ENCODE measurements at places on chromosomes 7 and 10.

- DNase-seq, result peak; percentile 56
These were observed 59.8 kb upstream of the TES start for GRCh38 chr7:116150588-116150987.

DNA sequence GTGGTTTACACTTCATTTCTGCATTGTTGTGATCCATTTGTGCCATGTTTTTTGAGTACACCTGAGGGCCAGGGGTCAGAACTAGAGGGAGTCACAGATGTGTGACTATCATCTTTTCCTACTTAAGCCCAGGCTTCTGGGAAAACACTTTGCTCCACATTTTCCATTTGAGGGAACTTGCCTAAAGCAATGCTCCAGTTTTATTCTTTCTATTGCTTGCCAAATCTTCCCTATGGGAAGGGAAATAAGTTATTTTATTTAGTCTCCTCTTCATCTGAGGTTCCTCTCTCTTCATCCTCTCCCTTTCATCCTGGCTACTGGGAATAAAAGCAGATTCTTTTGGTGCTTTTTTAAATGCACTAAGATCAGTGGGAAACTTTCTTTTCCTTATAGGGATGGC lies 179.9 kb upstream of the PRSS58 start:
- DNase-seq, result no peak

DNA sequence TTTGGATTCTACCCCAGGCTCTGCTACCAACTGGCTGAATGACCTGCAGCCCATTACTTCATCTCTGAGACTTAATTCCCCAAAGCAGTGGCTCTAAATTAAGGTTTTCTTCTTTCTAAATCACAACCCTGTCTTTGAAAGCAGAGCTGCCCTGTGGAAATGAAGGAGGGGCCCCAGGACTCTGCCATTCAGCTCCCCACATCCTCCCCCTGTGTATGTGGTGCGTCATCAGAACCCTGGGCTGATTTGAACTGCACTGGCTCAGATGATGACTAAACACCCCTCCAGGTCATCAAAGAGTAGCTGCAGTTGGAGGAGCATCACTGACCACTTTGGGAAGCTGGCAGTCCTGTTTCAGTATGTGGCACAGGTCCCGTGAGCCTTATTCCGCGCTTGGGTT lies 46.6 kb downstream of the BPGM start:
- peak; percentile 96 for DNase-seq

DNA sequence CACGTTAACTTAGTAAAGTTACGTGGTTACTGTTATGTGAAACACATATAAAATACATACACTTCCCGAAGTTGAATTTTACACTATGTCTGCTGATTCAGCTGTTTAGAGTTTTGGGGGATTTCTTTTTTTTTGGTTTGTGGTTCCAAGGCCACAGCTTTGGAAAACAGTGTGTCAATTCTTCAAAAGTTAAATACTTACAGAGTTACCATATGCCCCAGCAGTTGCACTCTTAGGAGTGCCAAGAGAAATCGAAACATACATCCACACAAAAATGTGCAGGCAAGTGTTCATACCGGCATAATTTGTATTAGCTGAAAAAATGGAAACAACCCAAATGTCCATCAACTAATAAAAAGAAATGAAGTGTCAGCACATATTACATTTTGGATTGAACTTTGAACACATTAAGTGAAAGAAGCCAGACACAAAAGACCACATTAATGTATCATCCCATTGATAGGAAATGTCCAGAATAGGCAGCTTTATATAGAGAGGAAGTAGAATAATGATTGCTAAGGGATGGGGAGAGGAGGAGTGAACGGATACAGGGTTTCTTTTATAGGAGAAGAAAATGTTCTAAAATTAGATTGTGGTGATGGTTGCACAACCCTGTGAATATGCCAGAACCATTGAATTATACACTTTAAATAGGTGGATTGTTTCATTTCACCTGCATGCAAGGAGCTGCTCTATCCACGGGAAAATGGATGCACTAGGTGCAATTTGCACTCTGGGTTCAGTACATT lies 17.6 kb downstream of the APBB1IP start:
- DNase-seq, result no peak

GRCh38 chr10:57222603-57223002 lies 861.5 kb upstream of the ZWINT start:
- no peak for DNase-seq

DNA sequence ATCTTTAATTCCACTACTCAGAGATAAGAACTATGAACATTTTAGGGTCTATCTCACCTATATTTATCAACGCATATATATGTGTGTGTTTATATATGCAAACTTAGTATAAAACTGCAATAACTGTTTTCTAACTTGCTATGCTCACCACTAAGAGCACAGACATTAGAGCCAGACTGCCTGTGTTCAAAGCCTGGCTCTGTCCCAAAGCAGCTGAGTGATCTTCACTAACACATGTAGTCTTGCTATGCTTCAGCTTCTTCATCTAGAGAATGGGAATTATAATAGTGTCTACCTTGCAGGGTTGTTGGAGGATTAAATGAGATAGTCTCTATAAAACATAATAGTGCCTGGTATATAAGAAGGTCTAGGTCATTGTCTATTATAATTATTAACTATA lies 165.5 kb downstream of the MAGI2 start:
- peak; percentile 73 for DNase-seq

DNA sequence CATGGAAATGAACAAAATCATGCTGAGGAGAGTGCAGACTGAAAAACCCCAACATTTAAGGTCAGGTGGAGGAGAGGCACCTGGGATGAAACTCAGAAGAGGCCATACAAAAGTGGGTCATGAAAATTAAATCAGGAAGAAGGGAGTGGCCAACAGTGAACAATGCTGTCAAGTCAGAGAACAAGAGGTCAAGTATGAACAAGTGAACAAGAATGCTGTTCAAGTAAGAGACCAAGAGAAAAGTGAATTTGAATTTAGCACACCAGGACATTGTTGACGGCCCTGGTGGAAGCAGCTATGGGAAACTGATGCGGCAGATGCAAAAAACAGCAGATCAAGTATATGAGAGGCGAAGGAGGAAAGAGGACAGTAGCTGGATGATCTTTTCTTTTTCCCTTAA lies 7.9 kb downstream of the CEP41 start:
- DNase-seq, result peak; percentile 29

DNA sequence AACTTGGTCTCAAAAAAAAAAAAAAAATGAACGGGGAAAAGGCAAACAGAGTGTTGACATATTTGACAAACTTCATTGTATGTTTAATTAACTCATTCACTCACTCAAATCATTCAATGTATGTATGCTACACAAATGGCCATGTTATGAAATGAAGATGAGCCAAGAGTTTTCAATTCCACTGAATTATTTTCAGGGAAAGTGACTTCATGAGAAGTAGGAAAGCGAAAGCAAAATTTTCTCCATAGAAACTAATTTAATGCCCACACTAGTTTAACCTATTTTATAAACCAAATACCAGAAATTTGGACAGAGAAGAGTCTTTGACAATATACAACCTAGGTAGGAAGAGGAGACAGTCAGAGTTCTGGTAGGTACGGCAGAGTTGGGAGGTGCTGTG lies 119.5 kb downstream of the HIPK2 start:
- no peak for DNase-seq

DNA sequence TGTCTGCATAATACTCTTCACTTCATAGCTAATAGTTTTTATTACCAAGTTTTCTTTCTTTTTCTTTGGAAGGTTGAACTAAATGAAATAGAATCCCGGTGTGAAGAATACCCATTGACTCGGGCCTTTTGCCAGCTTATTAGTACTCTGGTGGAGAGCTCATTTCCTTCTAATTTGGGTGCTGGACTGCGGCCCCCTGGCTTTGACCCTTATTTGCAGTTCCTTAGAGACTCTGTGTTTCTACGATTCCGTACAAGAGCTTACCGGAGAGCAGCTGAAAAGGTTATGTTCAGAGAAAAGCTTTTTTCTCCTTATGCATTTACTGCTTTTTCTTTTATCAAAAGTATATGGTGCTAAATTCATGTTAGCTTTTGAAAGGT lies 40.2 kb downstream of the NUP205 start:
- DNase-seq, result no peak

Data from IMR-90 (cell line).